ENCODE measurements at places on chromosomes 3 and 15.

DNA sequence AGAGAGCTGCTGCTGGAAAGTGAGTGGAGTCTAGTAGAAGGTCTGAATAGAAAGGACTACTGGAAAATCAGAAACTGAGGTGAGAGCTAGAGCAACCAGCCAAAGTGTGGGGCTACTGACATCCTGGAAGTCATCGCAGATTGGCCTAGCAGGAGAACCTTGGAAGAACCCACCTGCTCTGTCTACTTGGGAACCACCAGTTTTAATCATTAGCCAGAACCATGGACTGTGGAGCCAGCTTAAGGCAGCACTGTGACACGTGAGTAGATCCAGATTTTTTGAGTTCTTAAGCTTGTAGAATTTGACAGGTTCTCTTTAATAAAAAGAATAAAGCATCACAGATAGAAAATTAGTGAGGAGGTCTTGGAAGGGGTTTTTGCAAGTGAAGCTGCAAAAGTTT, 179.1 kb upstream of the PEX5L start:
- no peak for DNase-seq

DNA sequence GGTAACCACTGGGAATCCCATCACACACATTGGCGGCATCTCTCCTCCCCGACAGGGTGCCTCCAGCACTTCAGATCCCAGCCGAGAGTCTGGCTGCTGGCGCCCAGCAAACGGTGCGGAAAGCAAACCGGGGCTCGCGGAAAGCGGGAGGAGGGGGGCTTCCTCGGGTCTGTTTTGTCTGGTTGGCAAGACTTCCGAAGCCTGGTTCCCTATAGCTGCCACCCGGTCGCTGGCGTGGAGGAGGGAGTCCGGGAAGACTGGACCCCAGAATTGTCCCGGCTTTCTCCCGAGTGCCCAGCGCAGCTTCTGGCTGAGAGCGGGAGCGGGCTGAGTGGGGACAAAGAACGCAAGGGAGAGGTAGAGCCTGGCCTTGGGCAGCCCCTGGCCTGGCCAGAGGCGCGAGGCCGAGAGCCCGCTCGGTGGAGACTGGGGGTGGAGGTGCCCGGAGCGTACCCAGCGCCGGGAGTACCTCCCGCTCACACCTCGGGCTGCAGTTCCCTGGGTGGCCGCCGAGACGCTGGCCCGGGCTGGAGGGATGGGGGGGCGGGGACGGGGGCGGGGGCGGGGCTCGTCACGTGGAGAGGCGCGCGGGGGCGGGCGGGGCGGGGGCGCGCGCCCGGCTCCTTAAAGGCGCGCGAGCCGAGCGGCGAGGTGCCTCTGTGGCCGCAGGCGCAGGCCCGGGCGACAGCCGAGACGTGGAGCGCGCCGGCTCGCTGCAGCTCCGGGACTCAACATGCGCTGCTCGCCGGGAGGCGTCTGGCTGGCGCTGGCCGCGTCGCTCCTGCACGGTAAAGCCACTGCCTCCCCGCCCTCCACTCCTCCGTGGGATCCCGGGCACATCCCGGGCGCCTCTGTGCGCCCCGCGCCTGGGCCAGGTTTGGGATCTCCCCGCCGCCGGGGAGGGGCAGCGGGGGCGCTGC, at the start of gene CHRNA7:
Gene CHRNA7 (plus strand): TSS at position 654 of the 920 bp plus-strand sequence. CDS start 80 bp downstream, at position 734.
- no peak for DNase-seq

DNA sequence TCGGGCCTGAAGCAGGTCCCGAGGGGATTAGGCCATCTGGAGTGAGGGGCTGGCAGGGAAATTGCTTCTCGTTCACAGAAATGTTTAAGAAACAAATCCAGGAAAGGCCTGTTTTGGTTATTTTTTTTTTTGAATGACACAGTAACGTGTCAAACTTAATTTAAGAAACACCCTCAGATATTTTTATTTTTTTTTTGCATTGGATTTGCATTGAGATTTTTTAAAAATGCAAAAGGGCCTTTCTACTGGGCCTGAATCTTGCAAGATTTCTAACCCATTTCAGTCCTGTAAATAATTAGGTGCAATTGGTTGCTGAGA, 25.0 kb upstream of the KLF13 start:
- DNase-seq: no peak

GRCh38 chr3:155984791-155985417, 114.5 kb downstream of the GMPS start:
- no peak for DNase-seq

DNA sequence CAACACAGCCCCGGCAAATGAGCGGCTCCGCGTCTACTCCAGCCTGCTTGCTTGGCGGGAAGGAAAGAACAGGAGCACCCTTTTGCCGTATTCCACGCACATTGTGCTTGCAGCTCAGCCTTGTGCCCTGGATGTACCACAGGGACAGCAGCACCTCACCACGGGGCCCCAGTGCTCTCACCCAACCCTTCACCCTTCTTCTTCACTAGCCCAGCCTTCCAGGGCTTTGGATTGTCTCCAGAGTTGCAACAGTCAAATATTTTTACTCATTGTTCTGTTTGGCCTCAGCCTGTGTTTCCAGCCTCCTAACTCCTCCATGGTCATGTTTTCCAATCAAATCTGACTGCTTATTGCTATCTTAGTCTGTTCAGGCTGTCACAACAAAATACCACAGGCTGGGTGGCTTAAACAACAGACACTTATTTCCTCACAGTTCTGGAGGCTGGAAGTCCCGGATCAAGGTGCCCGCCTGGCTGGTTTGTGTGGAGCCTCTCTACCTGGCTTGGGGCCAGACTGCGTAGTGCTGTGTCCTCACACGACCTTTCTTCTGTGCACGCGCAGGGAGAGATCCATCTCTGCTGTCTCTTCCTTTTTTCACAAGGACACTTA, 79.2 kb upstream of the ABHD17C start:
- DNase-seq: no peak

DNA sequence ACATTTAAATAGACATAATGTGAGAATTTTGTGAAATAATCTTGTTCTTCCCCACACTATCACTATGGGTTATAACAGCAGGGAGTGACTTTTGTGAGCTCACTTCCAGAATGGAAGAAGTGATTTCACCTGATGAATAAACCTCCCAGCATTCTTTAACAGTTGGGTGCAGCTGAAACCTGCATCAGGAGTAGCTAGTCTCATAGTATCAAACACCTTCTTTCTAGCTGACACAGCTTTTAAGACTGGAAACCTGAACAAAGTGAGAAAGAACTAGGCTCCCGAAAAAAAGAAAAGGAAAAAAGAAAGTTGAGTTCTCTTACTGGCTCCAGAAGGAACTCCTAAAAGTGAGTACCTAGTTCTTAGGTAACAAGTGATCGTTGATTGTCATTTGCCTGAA, 61.1 kb upstream of the UNC13C start:
- no peak for DNase-seq

DNA sequence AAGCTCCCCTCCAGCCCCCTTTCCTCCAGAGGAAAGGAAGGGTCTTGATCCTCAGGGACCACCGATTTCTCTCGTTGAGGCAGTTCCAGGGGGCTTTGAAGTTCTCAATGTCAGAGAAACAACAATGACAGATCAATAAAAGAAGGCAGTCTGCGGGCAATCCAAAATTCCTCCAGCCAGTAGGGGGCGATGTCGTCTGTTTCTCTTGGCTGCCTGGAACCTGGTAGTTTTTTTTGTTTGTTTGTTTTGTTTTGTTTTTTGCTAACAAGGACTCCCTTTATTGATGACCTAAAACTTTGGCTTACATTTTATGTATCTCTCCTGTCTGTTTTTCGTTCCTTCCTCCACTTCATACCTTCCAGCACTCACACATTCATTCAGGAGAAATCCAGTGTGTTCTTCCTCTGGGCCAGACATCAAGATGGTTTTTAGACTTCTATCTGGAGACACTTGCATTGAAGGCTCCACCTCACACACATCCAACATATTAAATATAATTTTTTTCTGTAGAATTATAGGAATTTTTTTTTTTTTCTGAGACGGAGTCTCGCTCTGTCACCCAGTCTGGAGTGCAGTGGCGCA, 276.6 kb downstream of the RPLP1 start:
- no peak for DNase-seq

GRCh38 chr3:156689608-156690007, 15.2 kb downstream of the TIPARP start:
- DNase-seq: no peak

- peak; percentile 83 for DNase-seq
These were observed 72.1 kb downstream of the IL1RAP start for GRCh38 chr3:190585805-190586630.

DNA sequence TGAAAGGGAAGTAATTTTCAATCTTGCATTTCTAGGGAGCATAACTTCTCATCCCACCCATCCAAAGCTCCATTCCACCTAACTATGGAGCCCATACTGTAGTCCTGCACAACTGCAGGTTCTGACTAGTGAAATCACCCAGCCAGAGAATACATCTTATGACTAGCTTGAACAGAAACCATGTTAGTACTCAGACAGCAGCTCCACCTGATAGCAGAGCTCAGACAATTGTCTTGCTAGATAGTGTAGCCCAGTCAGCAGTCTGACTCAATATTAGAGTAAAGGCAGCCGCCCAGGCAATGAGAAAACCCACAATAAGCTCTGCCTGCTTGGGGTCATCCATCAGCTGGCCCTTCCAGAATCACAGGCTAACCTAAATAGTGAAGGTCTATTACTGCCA, 544.7 kb upstream of the GBE1 start:
- no peak for DNase-seq

- no peak for DNase-seq
These were observed 38.7 kb upstream of the CA12 start for GRCh38 chr15:63420333-63420747.

GRCh38 chr3:52277972-52278509, 408 bp downstream of the WDR82 start:
- DNase-seq: no peak

- no peak for DNase-seq
These were observed 203.6 kb downstream of the TNIK start for GRCh38 chr3:171256445-171257250.

GRCh38 chr3:197685546-197685945, 51.2 kb downstream of the RUBCN start:
- DNase-seq: no peak

GRCh38 chr3:71779674-71780377, 5.1 kb downstream of the PROK2 start:
- DNase-seq: no peak

- no peak for DNase-seq
These were observed 315.2 kb downstream of the UACA start for GRCh38 chr15:70447928-70448698.

DNA sequence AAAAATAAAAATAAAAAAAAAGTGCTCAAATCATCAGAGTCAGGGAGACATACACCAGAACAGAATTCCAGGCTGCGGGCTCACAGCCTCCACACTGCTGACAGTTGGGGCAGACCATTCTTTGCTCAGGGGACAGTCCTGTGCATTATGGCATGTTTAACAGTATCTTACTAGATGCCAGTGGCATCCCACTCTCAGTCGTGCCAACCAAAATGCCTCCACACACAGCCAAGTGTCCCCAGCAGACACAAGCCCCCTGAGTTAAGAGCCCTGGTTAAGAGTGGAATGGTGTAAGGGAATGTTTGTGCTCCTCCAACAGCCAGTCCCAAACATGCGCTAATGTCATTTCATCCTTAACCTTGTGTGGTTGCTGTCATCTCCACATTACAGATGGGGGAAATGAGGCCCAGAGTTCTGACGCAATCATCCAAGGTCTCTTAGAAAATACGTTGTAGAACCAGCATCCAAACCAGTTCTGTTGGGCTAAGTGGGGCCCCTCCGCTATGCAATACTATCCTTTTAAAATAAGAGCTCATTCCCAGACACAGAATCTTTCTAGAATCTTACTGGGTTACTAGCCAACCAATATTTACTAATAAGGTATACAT, 26.0 kb downstream of the CFAP92 start:
- no peak for DNase-seq

DNA sequence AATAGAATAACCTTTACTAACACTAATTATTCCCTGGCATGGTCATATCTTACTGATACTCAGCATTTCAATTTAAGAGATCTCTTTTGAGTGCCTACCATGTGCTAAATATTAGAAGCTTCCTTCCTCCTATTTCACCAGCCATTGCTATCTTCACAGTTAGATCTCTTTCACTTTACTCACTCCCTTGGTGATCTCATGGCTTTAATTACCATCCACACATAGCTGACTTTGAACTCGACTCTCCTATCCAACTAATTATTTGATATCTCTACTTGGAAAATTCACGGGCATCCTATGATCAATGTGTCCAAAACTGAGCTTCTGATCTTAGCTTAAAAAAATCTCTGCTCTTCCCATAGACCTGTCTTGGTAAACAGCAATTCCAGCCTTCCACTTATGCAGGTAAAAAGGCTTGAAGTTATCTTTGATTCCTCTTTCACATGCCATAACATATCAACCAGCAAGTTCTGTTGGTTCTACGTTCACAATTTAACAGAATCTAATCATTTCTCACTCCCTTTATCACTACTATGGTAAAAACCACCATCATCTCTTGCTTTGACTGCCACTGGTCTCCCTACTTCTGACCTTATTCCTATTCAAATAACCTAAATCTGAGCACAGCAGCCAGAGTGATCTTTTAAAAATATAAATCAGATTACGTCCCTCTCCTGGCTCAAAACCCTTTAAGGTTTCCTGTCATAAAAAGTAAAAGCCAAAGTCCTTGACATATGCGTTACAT, 41.8 kb downstream of the HLTF start:
- DNase-seq: no peak

- DNase-seq: no peak
These were observed 583 bp downstream of the EAF1 start for GRCh38 chr3:15427981-15428380.

GRCh38 chr3:189806171-189806951, 175.2 kb downstream of the TP63 start:
- no peak for DNase-seq

DNA sequence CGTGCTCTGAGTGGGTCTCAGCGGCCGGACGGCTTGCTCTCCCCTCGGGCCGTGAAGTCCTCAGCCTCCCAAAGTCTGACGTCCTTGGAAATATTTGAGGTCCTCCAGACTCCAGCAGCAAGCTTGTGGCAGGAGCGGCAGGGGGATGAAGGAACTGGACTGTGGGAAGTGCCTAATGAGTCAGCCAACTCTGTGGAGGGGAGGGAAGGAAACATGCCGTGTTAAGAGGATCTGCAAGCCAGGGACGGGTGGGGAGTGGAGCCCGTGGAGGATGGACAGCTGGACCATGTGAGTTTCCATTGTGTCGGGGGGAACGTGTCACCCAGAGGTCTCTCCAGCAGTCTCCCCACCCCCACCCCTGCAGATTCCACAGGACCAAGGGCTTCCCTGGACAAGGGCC, 39.4 kb upstream of the IDH2 start:
- DNase-seq: no peak

- no peak for DNase-seq
These were observed 17.9 kb downstream of the APH1B start for GRCh38 chr15:63295341-63295740.

DNA sequence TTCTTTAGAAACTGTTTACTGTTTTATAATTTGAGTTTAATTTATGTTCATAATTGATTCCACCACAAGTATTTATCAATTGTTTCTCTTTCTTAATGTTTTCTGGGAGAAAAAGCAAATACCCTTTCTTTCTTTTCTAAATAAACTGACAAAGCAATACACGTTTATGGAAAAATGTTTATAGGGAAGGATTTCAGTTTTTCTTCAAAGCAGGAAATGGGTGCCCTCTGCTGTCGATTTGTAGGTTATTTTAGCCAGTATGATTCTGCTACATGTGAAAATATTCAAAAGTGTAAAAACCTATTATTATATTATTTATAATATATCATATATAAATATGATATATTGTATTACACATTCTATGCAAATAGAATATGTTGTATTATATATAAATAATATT, 921.0 kb upstream of the ROBO1 start:
- no peak for DNase-seq

- DNase-seq: peak; percentile 65
These were observed 41.8 kb downstream of the ITGB5 start for GRCh38 chr3:124845406-124845805.

- DNase-seq: no peak
These were observed 179.3 kb upstream of the CHRM5 start for GRCh38 chr15:33788906-33789540.

- DNase-seq: no peak
These were observed 29.5 kb downstream of the CD80 start for GRCh38 chr3:119529883-119530282.

Measured in keratinocyte (primary cell).